ENCODE measurements at places on chromosomes 3 and 15. TPM values are rescaled to one million over a fixed set of nuclear protein-coding genes. Genes with fewer than 3 reads are reported as not detected.

- H3K4me1 ChIP-seq, result peaks cover 5% of the 10 kb centered on the region
- H3K27me3 ChIP-seq, result no peaks in the 10 kb centered on the region
- H3K27ac ChIP-seq, result no peak overlapping the region
- no peaks in the 10 kb centered on the region for H3K36me3 ChIP-seq
- no peak overlapping the region for H3K4me3 ChIP-seq
- DNase-seq, result no peak
These were observed 32.3 kb downstream of the CHDH start for GRCh38 chr3:53813876-53814275.

DNA sequence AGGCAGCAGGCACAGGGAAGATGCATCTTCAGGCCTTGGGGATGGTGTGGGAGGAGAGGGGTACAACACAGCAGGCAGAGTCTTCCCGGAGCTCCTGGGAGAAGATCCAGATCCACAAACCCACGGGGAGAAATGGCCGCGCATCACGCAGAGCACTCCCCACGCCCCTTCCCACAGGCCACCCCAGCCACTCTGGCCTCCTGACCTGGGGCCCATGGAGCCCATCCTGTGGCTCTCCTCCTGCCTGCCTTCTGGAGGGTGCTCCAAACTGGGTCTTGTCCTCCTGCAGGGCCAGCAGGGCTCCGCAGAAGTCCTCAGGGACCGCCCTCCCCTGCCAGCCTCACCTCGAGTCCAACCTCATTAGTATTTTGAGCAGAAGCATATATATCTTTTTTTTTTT lies 17.9 kb downstream of the CORO2B start:
- H3K4me3 ChIP-seq, result no peak overlapping the region
- H3K36me3 ChIP-seq, result no peaks in the 10 kb centered on the region
- H3K27ac ChIP-seq, result no peak overlapping the region

Gene PLOD2
- total RNA-seq, result 0.40 TPM

Gene KLHL40
- total RNA-seq, result not detected

Gene NME9
- not detected for total RNA-seq

DNA sequence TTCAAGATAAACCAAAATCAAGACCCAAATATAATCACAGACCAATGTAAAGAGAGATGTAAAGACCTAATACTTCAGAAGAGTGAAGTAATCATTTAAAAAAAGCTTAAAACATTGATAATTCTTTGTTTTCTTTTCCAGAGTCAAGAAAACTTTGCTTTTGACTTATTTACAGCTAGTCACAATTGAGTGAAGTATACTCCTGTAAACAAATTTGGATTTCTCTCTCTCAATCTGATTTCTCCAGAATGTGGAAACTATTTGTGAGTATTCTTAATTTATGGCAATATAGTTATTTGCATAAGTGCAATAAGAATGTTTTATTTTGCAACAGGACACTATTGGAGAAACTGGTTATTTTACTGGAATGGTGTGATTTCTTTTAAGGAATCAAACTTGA lies 43.7 kb upstream of the ZBTB20 start:
- no peaks in the 10 kb centered on the region for H3K27me3 ChIP-seq
- DNase-seq, result no peak
- no peak overlapping the region for H3K27ac ChIP-seq
- H3K4me3 ChIP-seq, result no peak overlapping the region

DNA sequence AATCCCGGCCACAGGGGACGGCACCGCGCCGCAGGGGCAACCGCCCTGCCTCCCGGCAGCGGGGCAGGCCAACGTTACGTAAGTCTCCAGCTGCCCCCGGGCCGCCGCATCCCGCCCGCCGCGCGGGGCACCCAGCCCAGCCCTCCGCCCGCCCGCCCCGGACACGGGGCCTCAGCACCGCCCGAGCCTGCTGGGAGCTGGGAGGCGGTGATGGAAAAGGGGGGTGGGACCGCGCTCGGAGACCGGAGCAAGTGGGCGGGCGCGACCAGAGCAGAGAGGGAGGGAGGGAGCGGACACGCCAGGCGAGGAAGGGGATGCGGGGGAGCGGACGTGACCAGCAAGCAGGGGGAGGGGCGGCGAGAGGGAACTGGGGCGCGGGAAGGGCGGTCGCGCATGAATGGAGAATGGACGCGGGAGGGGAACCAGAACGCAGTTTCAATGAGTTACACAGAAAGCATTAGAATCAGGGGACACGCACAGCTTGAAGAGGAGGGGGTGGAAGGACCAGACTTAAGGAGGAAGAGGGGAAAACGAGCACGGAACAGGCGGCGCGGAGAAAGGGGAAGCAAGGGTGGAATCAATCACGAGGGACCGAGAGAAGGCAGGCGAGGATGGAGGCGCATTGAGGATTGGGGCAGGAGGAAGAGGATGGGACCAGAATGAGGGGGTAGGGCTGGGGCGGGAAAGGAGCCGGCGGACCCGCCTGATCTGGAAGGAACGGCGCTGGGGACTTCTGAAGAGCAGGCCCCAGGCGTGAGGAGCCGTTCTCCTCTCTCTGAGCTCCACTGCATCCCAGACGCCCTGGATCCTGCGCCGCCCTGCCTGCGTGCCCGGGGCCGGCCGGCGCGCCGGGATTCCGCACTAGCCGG lies 559 bp downstream of the PKM start:
- H3K27me3 ChIP-seq, result no peaks in the 10 kb centered on the region
- H3K27ac ChIP-seq, result peak overlapping the region; percentile 96
- H3K4me3 ChIP-seq, result peak overlapping the region; percentile 88
- peaks cover 30% of the 10 kb centered on the region for H3K36me3 ChIP-seq
- H3K4me1 ChIP-seq, result peaks cover 39% of the 10 kb centered on the region

DNA sequence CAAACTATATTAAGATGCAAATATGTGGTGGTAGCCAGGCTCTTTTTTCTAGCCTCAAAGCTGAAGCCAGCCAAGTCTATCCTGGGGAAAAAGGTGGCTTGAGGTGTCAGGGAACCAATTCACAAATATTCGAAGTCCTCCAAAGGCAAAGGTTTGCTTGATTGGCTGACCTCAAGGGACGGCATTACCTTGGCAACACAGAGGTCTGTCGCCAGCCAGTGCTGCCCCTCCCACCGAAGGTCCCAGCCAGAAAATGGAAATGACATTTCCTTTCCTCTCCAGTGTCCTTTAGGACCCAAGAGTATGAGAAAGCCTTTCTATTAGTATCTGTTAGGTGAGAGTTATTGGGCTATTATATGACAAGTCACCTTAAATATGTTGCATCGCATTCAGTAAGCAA lies 96.0 kb upstream of the LIMD1 start:
- H3K27ac ChIP-seq, result peak overlapping the region; percentile 80
- no peak overlapping the region for H3K4me3 ChIP-seq

DNA sequence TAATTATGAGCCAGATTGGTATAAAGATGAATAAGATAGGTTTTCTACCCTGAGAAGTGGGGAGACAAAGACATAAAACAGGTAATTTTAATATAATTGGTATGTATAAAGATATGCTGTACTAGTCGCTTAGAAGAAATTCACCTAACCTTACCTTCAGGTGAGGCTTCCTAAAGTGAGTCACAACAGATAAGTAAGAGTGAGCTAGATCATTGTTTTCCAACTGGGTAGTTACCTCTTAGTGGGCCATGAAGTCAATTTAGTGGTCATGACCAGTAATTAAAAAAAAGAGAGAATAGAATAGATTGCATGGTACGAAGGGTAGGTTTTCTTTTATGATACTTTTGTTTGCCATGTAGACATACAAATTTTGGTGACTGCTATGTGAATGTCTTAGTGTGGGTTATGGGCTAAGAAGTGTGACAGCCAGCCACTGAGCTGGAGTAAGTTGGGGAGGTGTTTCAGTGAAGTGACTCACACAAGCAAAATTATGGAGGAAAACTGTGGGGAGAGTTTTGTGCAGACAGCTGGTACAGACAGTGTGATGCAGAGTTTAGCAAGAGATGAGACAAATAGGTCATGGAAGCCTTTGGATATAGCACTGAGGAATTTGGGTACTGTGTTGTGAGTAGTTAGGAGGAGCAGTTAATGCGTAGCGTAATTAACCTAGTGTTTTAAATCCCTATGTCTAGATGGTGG lies 8.2 kb downstream of the TRNT1 start:
- no peak overlapping the region for H3K4me3 ChIP-seq
- peaks cover 14% of the 10 kb centered on the region for H3K4me1 ChIP-seq
- DNase-seq, result no peak
- H3K27me3 ChIP-seq, result no peaks in the 10 kb centered on the region
- H3K27ac ChIP-seq, result peak overlapping the region; percentile 48
- peaks cover 57% of the 10 kb centered on the region for H3K36me3 ChIP-seq

DNA sequence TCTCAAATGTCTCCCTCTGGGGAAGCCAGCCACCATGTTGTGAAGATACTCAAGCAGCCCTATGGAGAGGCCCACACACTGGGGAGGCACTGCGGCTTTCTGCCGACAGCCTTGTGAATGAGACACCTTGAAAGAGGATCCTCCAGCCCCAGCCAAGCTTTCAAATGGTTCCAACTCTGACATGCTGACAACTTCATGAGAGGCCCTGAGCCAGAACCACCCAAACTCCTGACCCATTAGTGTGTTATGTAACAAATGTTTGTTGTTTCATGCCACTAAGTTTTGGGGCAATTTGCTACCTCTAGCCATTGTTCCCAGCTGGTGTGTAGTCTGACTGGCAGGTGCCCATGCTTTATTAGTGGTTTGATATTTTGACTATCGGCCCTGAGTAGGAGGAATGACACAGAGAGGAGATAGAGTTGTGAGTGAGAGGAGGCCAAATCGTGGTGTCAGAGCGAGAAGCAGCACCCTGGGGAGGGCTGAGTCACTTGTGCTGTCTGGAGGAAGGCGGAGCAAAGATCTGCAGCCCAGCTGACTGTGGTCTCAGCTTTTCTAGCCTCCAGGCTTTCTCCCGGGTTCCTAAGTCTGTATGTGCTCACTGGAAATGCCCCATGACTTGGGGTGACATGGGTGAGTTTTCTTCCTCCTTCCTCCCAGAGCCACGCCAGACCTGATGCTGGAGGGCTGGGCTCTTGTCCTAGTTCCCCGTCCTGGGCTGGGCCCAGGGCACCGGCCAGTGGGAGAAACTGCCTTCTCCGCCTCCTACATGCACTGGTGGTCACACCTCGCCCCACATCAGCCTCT lies 56.7 kb upstream of the BLM start:
- H3K27me3 ChIP-seq, result no peaks in the 10 kb centered on the region
- peak overlapping the region; percentile 85 for H3K27ac ChIP-seq
- H3K36me3 ChIP-seq, result peaks cover 34% of the 10 kb centered on the region
- peak; percentile 85 for DNase-seq
- H3K4me1 ChIP-seq, result peaks cover 88% of the 10 kb centered on the region

DNA sequence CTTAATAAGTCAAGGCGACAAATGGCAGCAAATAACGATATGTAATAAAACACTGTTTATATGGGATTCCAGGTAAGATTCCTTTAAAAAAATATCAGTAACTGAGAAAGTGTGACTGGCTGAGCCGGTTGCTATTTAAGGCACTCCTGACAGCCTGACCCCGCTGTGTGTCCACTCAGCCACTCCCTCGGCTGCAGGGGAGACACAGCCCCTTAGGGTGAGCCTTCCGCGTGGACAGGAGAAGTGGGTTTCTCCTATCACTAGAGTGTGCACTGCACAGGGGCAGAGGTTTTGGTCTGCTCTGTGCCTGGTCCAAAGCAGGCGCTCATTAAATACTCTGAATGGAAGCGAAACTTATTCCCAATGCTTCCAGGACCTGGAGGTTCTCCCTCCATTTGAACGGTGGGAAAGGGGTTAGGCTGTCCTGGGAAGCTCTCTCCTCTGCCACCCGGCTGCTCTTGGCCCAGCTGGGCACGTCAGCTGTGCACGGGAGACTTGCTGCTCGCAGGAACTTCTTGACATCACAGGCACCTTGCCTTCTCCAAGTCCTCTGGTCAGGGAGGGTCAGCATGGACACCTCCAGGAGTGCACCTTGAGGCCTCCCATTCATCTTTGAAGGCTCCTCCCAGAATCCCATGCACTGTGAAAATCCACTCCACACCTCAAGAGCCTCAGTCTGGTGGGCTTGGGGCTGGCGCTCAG lies 43.3 kb upstream of the SLCO2A1 start:
- H3K4me1 ChIP-seq, result no peaks in the 10 kb centered on the region
- DNase-seq, result no peak
- no peaks in the 10 kb centered on the region for H3K27me3 ChIP-seq
- H3K27ac ChIP-seq, result no peak overlapping the region

- DNase-seq, result no peak
- H3K27ac ChIP-seq, result peak overlapping the region; percentile 83
- peaks cover 60% of the 10 kb centered on the region for H3K36me3 ChIP-seq
These were observed 48.3 kb downstream of the CCDC12 start for GRCh38 chr3:46928282-46928681.

- no peaks in the 10 kb centered on the region for H3K36me3 ChIP-seq
- H3K4me3 ChIP-seq, result no peak overlapping the region
- H3K27me3 ChIP-seq, result no peaks in the 10 kb centered on the region
- H3K4me1 ChIP-seq, result no peaks in the 10 kb centered on the region
- no peak for DNase-seq
- no peak overlapping the region for H3K27ac ChIP-seq
These were observed 189.1 kb downstream of the DCLK3 start for GRCh38 chr3:36575241-36575640.

DNA sequence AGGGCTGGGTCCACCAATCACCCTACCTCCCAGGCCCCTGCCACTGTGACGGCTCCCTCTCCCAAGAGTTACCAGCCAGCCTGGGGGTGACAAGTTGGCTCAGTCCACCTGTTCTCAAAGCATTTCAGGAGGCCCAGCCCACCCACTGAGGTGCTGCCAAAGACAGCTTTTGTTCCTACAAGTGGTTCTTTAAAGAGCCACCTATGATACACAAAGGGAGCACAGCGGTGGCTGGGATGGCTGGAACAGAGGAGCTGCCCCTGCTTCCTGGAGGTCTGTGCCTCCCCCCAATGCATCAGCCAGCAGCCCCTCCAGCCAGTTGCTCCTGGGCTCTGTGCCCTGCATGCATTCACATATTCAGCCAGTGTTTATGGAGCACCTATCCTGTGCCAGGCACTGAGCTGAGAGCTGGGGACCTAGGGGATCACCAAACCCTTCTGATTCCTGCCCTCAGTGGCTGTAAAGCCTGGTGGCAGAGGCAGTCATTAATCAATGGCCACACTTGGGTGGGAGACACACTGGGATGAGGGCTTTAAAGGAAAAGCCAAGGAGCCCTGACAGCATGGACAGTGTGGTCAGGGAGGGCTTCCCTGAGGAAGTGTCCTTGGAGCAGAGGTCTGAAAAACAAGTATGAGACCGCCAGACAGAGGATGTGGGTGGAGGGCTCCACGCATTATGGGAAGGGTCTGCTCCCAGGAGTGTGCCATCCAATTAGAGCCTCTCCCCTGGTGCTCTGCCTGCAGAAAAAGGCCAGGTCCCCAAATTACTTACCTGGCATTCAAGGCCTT lies 107.1 kb upstream of the LINGO1 start:
- H3K27ac ChIP-seq, result no peak overlapping the region
- no peaks in the 10 kb centered on the region for H3K36me3 ChIP-seq
- H3K4me3 ChIP-seq, result no peak overlapping the region
- no peak for DNase-seq
- no peaks in the 10 kb centered on the region for H3K4me1 ChIP-seq

GRCh38 chr3:31821118-31821517 lies 159.9 kb downstream of the OSBPL10 start:
- H3K4me3 ChIP-seq, result no peak overlapping the region
- no peaks in the 10 kb centered on the region for H3K4me1 ChIP-seq
- no peak overlapping the region for H3K27ac ChIP-seq
